ENCODE measurements at places on chromosomes 11 and 22. TPM values are rescaled to one million over a fixed set of nuclear protein-coding genes. Genes with fewer than 3 reads are reported as not detected.

GRCh38 chr11:108887436-108888238 is 222.8 kb downstream of the DDX10 start:
- H3K4me1 ChIP-seq = peaks cover 17% of the 10 kb centered on the region
- H3K36me3 ChIP-seq = no peaks in the 10 kb centered on the region
- H3K4me3 ChIP-seq = no peak overlapping the region

DNA sequence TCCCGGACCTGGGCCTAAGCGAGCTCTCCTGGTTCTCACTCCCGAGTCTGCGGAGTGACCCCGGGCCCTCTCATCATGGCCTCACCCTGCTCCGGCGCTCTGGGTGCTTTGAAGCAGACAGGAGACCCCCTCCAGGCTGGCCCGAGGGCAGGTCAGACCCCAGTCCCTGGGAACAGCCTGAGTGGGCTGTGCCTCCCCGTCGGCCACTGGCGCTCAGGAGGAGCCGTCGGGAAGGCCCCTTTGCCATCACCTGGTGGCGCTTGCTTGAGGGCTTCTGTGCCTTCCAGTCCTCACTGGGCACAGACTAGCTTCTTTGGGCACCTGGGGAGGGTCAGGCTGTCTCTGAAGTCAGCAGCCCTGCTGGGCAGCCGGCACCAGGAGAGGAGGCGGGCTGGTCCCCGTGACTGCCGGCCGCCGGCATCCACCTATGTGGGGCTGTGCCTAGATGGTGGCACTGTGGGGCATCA is 6.7 kb downstream of the BRSK2 start:
- no peak overlapping the region for H3K27ac ChIP-seq

DNA sequence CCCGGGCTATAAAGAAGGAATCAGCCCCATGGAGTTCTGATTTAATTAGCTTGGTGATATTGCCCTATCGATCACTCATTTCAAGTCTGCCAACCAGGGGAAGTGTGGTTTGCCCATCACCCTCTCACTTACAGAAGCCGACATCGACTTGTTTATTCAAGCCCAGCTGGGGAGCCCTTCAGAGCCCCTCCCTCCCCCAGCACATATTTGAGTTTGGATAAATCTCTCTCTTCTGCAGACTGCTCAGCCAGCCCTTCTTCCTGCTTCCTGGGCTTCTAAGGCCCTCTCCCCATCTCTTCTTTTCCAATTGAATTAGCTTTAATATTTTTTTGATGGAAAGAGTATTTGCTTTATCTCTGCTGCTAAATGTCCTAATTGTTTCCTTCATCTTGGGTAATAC is 299.0 kb downstream of the MIAT start:
- peaks cover 26% of the 10 kb centered on the region for H3K27me3 ChIP-seq
- H3K4me3 ChIP-seq = no peak overlapping the region
- H3K36me3 ChIP-seq = no peaks in the 10 kb centered on the region
- no peak overlapping the region for H3K27ac ChIP-seq
- no peaks in the 10 kb centered on the region for H3K4me1 ChIP-seq

DNA sequence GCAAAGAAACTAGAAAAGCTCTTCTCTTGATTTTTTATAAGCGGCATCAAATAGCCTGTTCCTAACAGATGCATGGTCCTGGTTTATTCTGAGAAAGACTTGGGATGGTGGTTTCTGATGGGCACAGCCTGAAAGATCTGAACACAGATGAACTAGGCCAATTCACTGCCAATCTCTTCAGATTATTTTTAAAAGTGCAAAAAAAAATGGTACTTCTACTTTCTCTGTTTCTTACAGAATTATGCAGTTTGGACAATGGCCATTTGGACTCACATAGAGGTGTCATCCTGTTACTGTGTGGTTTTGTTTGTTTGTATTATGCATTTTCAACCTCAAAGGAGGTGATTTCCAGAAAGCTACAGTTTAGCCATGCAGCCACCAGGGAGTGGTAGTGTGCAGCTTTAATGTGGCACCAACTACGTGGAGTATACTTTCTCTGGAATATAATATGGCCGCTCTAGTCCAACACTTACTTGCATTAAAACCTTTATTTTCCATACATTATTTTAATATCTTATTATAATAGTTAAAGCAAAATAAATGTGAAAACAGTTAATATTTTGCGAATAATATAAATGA is 469.8 kb upstream of the KIRREL3 start:
- H3K4me3 ChIP-seq = no peak overlapping the region
- peak; percentile 26 for DNase-seq
- H3K27me3 ChIP-seq = no peaks in the 10 kb centered on the region
- H3K36me3 ChIP-seq = no peaks in the 10 kb centered on the region

DNA sequence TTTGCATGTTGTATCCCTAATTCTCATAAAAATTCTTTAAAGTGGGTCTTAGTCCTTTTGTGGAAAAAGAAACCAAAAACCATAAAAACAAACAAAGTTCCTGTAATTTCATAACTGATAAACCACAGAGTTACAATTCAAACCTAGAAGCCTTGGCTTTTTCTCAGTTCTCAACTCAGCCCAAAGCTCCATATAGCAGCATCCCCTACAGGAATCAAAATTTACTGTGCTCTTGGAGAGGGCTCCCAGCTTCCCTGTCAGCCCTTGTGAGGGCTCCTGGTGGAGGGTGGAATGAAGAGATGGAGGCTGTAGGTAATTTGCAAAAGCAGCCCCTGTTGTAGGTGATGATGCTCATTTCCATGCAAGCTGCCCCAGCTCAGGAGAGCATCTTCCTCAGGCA is 506.1 kb upstream of the KIRREL3 start:
- DNase-seq = no peak
- no peaks in the 10 kb centered on the region for H3K36me3 ChIP-seq
- H3K27ac ChIP-seq = no peak overlapping the region
- H3K27me3 ChIP-seq = no peaks in the 10 kb centered on the region
- no peak overlapping the region for H3K4me3 ChIP-seq

DNA sequence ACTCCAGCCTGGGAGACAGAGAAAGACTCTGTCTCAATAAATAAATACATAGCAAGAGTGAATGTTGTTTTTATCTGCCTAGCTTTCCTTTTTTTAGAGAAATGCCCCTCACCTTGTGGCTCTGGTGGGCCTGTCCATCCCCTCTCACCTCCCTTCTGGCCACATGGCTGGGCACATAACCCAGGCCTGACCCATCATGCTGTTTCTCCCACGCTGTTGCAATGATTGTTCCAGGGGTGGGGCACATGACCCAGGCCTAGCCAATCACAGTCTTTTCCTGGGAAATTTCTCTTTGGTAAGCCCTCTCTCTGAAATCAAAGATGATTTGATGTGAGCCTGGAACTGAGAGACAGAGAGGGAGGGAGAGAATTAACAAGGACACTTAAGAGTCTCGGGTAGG is 5.5 kb upstream of the CYTH4 start:
- no peak overlapping the region for H3K4me3 ChIP-seq
- peak overlapping the region; percentile 17 for H3K27ac ChIP-seq
- DNase-seq = no peak
- peaks cover 51% of the 10 kb centered on the region for H3K4me1 ChIP-seq
- H3K36me3 ChIP-seq = no peaks in the 10 kb centered on the region

GRCh38 chr22:17867160-17867785 is 93.0 kb upstream of the BID start:
- H3K27me3 ChIP-seq = no peaks in the 10 kb centered on the region
- H3K27ac ChIP-seq = no peak overlapping the region
- H3K4me1 ChIP-seq = peaks cover 3% of the 10 kb centered on the region
- peaks cover 5% of the 10 kb centered on the region for H3K36me3 ChIP-seq
- DNase-seq = no peak

DNA sequence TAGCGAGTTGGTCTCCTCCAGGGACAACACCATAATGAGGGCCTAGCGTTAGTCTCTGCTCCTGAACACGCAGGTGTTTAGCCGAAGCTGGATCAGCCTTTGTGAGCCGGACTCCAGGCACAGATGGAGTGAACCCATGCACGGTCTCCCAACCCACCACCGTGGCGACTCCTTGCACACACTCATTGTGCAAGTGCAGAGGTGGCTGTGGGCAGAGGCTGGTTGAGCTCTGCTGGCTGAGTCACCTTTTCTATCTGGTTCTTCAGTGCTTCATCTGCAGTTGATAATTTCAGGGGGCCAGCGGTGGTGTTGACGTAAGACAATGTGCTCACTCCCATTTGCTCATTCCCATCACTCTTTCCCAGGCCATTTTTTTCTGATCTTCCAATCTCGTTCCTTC is 72.1 kb upstream of the SLC22A12 start:
- no peak overlapping the region for H3K4me3 ChIP-seq
- H3K27me3 ChIP-seq = peaks cover 18% of the 10 kb centered on the region
- DNase-seq = peak; percentile 9
- H3K27ac ChIP-seq = no peak overlapping the region
- no peaks in the 10 kb centered on the region for H3K36me3 ChIP-seq

GRCh38 chr22:42214633-42215415 is 55.6 kb downstream of the TCF20 start:
- no peak for DNase-seq
- H3K4me3 ChIP-seq = no peak overlapping the region
- no peak overlapping the region for H3K27ac ChIP-seq
- peaks cover 30% of the 10 kb centered on the region for H3K4me1 ChIP-seq
- H3K27me3 ChIP-seq = no peaks in the 10 kb centered on the region

DNA sequence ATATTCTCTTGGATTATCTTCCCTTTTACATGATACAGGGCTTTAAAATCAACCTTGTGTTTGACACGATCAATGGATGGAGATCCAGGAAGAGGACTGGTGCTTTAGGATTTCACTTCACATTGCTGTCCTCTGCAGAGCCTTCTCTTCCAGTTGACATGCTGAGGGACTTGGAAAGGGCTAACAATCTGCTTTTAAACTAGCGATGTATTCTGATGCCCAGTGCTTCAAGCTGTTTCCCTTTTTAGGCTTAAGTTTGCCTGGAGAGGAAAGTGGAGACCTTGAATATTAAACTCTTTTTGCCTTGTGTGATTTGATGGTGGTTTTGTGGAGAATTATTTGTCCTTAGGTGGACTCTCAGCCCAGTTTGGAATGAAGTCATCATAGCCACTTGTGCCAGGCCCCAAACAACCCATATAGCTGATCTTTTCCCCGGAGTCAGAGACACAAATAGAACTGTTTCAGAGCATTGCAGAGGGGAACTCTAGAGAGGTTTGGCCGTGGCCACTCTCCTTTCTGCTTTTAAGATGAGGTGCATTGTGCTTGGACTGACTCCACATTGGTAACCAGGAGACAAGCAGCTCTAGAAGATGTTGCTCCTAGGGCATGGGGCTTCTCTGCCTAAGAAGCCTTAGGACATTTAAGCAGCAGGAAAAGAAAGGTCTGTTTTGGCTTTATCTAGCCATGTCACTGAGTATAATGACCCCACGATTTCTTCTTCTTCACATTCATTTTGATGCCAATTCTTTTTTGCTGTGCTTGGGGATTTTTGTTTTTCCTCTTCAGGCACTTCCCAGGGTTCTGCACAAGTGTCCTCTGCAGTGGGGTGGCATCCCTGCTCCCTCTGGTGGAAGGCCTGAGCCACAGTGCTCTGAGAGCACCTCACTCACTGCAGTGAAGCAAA is 152.8 kb downstream of the NCAM1 start:
- H3K4me1 ChIP-seq = no peaks in the 10 kb centered on the region
- H3K27ac ChIP-seq = no peak overlapping the region
- H3K36me3 ChIP-seq = no peaks in the 10 kb centered on the region
- peak; percentile 8 for DNase-seq
- H3K4me3 ChIP-seq = no peak overlapping the region

DNA sequence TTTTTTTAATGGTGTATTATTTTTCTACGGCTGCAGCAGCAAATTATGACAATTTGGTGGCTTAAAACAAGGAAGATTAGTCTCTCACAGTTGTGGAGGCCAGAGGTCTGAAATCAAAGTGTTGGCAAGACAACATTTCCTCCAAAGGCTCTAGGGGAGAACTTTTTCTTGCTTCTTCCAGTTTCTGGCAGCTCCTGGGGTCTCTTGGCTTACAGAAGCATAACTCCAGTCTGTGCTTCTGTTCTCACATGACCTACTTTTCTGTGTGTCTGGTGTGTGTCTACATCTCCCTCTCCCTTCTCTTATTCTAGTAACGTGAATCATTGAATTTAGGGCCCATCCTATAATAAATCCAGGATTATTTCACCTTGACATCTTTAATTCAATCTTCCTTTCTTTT is 551.9 kb upstream of the LUZP2 start:
- no peak overlapping the region for H3K27ac ChIP-seq
- no peaks in the 10 kb centered on the region for H3K4me1 ChIP-seq
- no peak for DNase-seq
- no peak overlapping the region for H3K4me3 ChIP-seq

GRCh38 chr11:18720808-18721560 is 5.0 kb downstream of the IGSF22 start:
- no peaks in the 10 kb centered on the region for H3K27me3 ChIP-seq
- no peaks in the 10 kb centered on the region for H3K36me3 ChIP-seq
- peak overlapping the region; percentile 67 for H3K27ac ChIP-seq
- peak overlapping the region; percentile 76 for H3K4me3 ChIP-seq

DNA sequence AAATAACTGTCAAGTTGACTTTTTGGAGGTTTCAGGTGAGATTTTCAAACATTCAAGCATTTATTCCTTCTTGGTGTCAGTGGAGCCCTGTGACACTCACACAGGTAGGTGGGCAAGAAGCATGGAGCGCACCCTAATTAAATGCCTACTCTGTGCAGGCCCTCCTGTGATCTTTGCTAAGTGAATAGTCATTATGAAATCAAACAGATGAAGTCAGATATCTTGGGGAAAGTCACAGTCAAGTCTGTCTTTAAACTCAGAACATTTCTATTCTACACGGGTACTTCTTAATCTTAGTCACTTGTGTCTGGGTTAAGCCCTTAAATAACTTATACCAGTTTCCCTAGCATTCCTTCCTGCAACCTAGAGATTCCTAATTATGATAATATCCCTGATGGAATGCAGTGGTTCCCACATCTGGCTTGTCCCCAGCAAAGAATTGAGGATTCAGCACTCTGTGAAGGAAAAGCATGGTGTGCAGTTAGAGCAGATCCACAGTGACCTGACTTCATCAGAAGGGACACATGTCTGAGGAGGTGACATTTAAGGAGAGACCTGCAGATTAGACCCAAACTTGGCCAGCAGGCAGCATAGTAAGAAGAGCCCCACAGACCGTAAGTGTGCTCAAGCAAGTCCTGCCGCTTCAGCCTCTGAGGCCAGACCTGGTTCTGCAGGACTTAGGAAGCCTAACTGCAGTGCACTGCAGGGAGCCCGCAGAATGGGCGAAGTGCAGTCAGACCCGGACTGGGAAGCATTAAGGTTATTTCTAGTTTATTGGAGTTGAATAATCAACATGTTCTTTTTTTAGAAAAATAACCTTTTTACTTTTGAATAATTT is 85.3 kb upstream of the GAL start:
- peaks cover 71% of the 10 kb centered on the region for H3K36me3 ChIP-seq
- H3K4me1 ChIP-seq = no peaks in the 10 kb centered on the region
- no peak for DNase-seq

The PRSS23 gene
- 1.4 TPM for total RNA-seq

The LAYN gene
- total RNA-seq = 93.7 TPM

The MALAT1 gene
- 3,856 TPM for total RNA-seq

The GAL gene
- 2.2 TPM for total RNA-seq

The HMOX1 gene
- 0.22 TPM for total RNA-seq

The OR5P2 gene
- total RNA-seq = not detected

The TMEM218 gene
- total RNA-seq = 13.3 TPM

The CD3D gene
- total RNA-seq = 325 TPM
